GM04503 (cell line): ENCODE measurements at places on chromosomes 11 and 22.

- no peak for DNase-seq
Measured at GRCh38 chr22:30718491-30718890, 23.8 kb downstream of the OSBP2 start.

DNA sequence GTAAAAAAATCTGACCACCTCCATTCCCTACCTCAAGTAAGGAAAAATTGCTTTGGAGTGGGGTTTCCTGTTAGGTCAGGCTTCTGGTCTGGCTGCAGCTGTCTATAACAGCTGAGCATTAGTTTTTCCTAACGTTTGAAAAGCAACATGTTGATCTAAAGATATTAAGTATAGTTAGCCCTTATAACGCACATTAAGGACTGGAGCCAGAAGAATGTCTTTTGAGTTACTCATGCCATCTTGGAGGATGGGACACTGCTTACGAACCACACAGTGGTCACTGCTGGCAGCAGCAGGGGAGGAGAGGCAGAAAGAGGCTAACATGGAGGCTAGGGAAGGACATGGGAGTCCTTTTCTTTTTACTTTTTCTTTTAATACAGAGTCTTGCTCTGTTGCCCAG is 44.1 kb upstream of the GDPD4 start:
- no peak for DNase-seq

DNA sequence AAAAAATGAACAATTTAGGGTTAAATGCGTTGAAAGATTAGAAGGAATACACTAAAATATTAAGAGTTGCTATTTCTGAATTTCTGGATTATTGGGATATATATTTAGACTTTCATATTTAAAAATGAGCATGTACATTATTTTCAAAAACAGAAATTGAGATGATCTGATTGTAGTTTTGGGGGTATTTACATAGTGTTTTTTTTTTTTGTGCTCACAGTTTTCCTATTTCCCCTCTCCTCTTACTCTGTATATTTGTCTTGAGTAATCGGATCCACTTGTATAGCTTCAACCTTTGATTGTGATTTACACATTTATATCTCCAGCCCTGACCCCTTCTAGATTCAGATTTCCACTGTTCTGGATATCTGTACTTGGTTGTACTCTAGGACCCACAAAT is 5.3 kb downstream of the USP47 start:
- no peak for DNase-seq

- DNase-seq = no peak
Measured at GRCh38 chr11:132296946-132297610, 926.7 kb downstream of the NTM start.

GRCh38 chr11:10379426-10379825 is 74.6 kb downstream of the ADM start:
- DNase-seq = peak; percentile 96

GRCh38 chr11:127559978-127560377 is 559.4 kb upstream of the KIRREL3 start:
- no peak for DNase-seq

- no peak for DNase-seq
Measured at GRCh38 chr11:12007230-12007593, 1.2 kb downstream of the DKK3 start.

DNA sequence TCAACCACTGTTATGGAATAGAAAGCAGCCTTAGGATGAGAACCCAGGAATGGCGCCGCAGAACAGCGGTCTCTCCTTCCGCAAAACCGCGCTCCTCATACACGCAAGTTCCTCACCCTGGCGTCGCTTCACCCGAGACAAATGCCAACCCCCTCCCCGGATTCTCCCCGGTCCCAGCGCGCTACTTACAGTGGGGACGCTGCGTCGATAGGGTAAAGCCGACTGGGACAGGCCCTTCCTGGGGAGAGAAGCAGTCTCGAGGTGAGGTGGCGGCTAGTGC is 287 bp downstream of the RPS13 start:
- no peak for DNase-seq

- no peak for DNase-seq
Measured at GRCh38 chr11:66685276-66686099, 7.8 kb upstream of the RBM4B start.

DNA sequence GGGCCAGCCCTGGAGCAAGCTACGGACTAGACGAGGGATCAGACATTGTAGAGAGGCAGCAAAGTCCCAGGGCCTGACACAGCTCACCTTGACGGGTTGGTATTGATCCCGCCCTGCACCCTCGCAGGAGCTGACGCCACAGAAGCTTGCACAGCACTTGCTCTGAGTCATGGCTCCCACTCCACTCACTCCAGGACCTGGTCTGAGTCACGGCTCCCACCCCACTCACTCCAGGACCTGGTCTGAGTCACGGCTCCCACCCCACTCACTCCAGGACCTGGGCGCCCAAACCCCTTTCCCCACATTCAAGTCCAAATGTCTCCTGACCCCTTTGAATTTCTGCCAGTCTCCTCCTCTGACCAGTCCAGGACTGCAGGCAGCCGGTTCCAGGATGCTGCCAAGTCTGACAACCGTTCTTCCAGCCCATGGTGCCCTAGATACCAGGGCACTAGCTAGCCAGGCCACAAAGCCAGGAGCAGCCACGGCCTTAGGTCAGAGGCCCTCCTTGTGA is 6.0 kb upstream of the PNPLA5 start:
- no peak for DNase-seq

- no peak for DNase-seq
Measured at GRCh38 chr11:12721816-12722604, 47.8 kb downstream of the TEAD1 start.

DNA sequence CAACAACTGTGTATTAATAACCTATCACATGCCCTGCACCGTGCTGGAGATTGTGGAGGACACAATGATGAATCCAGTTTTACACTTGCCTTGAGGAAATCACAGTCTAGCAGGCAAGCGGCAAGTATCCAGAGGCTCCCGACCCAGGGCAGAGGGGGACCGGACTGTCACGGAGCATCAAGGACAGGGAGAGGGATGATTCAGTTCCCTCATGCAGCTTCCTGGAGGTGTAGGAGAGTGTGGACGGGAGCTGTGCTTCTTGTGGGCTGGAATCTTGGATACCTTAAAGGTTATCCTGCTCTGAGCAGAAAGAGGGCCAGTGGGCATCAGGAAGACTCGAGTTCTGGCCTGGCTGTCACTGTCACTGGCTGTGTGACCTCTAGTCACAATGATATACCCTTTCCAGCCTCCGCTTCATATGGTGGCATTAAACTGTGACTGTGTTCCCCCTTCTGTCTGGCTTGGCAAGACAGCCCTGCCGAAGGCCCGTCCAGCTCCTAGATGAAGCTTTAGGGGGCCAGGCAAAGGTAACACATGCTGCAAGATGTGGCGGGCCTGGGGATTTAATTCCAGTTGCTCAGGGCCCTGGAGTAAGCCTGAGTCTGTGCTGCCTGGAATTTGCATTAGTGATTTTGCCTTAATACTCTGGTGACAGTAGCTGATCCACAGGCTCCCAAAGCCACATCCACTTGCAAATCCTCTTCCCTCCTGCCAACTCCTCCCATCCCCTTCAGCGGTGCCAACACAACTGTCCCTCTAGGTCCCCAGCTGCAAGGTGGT is 162.8 kb downstream of the DSCAML1 start:
- no peak for DNase-seq

DNA sequence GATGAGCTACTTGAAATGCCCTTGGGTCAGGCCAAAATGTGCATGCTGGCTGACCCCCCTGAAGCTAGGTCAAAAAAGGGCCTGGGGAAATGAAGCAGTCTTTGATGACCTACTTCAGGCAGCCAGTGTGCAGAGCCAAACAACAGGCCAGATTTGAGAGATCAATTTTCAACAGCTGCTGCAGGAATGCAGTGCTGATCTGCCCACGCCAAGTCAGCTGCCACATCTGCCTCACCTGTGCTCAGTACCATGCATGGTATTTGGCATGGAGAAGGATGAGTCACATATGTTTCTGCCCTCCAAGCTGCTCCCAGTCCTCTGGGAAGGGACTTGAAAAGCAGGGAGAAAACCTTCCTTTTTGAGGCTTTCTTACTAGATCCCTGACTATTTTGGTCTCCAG is 35.8 kb downstream of the MTNR1B start:
- no peak for DNase-seq

DNA sequence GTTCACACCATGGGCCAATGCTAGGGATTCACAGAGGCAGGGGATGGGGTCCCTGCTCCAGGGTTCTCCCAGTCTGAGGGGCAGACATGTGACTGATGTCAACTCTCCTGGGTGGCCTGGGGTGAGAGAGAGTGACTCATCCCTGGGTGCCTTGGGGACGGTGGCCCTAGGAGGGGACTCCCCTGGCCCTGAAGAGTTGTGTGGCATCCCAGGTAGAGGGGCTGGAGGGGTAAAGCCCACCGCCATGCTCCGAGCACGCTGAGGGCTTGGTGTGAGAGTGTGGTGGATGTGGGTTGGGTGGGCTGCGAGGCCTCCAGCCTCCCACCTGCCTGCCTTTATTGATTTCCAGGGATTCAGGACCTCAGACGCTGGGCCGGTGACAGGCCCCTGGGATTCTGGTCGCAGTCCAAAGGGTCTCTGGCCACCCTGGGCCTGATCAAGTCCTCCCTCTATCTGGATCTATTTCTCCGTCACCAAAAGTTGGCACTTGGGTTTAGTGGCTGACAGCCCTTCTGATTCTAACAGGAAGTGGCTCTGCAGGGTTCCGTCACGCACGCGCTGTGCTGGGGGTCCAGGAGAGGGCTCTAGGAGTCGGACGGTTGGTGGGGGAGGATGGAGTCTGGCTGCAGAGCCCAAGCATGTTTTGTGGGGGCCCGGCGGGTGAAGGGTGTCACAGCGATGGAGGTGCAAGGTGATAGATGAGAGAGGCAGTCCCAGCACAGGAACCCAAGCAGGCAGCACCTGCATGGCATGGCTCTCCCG is 27.3 kb upstream of the WNT7B start:
- DNase-seq = no peak

DNA sequence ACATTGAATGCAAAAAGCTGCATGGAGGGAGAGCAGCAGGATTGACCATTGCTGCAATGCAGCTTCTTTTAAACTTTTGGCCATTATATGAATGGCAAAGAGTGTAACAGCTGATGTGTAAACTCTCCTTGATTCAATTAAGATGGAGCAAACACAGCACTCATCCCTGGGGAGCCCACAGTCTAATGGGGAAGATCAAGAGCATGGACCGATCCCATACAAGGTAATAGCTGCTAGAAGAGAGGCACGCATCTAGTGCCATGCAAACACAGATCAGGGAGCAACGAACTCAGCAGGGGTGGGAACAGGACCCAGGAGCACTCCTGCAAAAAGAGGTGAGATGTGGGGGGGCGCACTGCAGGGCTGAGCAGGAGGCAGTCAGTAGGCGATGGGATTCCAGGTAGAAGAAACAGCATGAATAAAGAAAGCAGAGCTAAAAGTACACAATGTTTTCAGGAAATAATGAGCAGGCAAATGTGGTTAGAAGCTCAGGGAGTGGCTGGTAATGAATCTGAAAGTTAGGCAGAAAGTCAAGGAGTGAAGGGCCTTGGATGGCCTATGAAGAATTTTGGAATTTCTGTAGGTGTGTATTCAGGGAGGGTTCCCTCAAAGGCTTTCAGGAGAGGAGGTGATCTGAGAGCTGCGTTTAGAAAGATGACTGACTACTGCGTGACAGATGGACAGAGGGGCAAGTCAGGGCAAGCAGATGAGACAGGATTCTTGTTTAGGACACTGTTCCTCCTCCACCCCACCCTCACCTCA is 17.2 kb upstream of the BMAL1 start:
- DNase-seq = no peak

GRCh38 chr22:29883775-29884097 is 762 bp downstream of the MTMR3 start:
- no peak for DNase-seq

DNA sequence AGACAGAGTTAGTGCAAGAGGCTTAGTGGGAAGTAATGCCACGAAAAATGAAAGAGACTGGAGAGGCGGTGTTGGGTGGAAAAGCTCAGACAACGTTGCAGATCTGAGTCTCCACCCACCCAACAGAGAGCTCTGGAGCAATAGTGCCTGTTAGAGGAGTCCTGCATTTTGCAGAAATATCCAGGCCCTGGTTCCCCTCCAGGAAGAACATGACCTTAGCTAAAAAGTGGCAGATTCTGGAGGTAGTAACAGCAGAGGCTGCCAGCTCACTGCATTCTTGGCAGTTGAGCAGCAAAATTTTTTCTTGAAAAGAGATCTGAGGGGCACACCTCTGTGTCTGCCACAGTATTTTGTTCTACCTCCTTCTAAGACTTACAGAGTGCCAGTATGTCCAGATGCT is 27.7 kb upstream of the BIRC3 start:
- no peak for DNase-seq

DNA sequence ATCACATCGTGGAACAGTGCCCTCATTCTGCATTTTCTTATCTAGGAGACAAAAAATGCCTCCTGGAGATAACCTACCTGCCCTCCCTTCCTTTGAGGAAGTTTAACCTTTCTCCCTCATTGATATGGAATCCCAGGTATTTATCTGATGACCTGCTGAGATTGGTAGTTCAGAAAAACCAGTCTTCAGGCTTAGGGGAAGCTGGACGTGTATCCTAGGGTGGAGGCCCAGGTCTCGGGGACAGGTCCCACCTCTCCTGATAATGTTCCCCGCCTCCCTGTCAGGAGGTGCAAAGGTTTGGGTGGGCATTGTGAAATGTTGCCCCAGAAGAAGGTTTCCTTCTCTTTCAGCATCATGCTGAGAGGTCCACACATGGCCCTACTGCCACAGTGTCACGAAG is 186.9 kb upstream of the NAV2 start:
- DNase-seq = no peak

- DNase-seq = no peak
Measured at GRCh38 chr11:121534131-121535093, 81.6 kb upstream of the SORL1-AS1 start.

DNA sequence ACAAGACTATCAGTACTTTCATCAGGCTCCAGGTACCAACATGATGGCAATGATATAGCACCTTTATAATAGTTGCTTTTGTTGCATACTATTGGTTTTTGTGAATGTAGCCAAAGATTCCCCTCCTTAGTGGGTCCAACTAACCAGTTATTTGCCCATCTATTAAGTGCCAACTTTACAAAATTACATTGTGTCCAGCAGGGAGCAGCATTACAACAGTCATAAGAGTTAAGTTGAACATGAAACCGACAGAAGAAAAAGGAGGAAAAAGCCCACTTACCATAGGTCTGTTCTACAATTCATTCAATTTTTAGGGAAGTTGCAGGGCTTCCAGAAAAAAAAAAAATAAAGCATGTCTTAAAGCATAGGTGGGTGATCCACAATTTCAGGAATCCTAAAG is 21.6 kb downstream of the IMMP1L start:
- DNase-seq = no peak

GRCh38 chr11:131858505-131858904 is 488.1 kb downstream of the NTM start:
- no peak for DNase-seq
